ENCODE measurements at places on chromosomes 16 and 17. TPM values are rescaled to one million over a fixed set of nuclear protein-coding genes. Genes with fewer than 3 reads are reported as not detected.

KRTAP9-9 gene
- total RNA-seq: not detected

PTX4 gene
- not detected for total RNA-seq

EVI2B gene
- 111 TPM for total RNA-seq

SPPL2C gene
- total RNA-seq: not detected

CDRT15L2 gene
- not detected for total RNA-seq

EFCAB5 gene
- 1.9 TPM for total RNA-seq

RAB26 gene
- 0.61 TPM for total RNA-seq

MMP28 gene
- 0.59 TPM for total RNA-seq

PRSS8 gene
- total RNA-seq: not detected

ZFHX3 gene
- total RNA-seq: 9.2 TPM

ACADVL gene
- 469 TPM for total RNA-seq

ZG16 gene
- not detected for total RNA-seq

ADAMTS18 gene
- not detected for total RNA-seq

CDYL2 gene
- total RNA-seq: 3.2 TPM

CENPT gene
- 54.2 TPM for total RNA-seq

APPBP2 gene
- 29.9 TPM for total RNA-seq

SMTNL2 gene
- total RNA-seq: not detected

RASL10B gene
- total RNA-seq: 0.31 TPM

HIC1 gene
- 9.3 TPM for total RNA-seq

FTO gene
- 65.8 TPM for total RNA-seq

ENPP7 gene
- 1.4 TPM for total RNA-seq

SLC47A1 gene
- total RNA-seq: 0.11 TPM

GPR142 gene
- total RNA-seq: not detected

Measured in activated B cell treated with CpG ODN at 0.5 μM for 24 hours (primary cell).